ENCODE measurements at places on chromosomes 12 and 14.

DNA sequence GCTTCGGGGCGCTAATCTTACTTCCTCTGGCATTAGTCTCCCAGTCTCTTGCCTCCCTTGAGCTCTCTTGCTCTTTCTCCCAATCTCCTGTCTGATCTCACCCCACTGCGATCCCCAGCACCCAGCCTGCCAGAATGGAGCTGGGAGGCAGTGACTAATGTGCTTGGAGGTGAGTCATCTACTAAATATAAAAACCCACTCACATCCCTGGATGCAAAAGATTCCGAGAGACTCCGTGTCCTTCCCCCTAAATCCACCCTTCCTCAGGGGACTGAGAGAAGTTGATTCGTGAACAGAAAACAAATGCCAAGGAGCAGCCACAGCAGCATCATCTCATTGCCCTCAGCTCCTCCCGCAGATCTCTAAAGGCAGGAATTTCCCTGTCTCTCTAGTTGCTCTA lies 45.7 kb upstream of the KCNA5 start:
- peak; percentile 97 for DNase-seq

DNA sequence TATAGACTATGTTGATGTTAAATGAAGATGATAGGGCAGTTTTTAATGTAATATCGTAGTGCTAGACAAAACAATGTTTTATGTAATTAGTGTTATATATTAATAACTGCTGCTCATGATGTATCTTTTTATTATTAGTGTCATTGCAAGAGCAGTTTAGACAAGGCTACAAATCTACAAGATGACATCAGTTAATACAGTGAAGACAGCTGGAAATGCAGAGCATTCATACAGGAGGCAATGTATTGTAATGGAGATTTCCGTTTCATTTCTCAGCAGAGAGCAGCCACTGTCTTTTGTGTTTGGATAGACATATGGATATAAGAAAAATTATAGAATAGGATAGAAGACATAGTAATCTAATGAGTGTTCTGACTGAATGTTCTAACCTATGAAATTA lies 178.0 kb downstream of the FOXG1 start:
- DNase-seq, result no peak

GRCh38 chr12:9760120-9760519 lies 581 bp downstream of the CD69 start:
- no peak for DNase-seq

GRCh38 chr12:78146365-78146772 lies 315.7 kb downstream of the NAV3 start:
- DNase-seq, result peak; percentile 37

DNA sequence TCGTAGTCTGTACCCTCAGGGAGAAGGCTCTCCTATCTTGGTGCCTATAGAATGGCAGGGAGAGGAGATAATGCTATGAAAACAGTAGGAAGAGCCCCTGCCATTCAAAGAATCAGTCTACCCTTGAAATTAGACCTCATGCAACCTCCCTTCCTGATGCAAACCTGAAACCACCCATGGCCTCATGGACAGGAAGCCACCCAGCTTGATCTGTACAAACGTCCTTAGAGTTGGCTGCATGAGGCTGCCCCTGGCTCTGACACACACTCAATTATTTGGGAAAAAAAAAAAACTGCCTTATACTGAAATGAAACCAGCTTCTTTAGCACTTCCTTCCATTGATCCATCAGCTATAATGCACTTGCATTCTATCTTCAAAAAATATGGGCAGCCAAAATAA lies 116.6 kb upstream of the BCL2L14 start:
- no peak for DNase-seq

DNA sequence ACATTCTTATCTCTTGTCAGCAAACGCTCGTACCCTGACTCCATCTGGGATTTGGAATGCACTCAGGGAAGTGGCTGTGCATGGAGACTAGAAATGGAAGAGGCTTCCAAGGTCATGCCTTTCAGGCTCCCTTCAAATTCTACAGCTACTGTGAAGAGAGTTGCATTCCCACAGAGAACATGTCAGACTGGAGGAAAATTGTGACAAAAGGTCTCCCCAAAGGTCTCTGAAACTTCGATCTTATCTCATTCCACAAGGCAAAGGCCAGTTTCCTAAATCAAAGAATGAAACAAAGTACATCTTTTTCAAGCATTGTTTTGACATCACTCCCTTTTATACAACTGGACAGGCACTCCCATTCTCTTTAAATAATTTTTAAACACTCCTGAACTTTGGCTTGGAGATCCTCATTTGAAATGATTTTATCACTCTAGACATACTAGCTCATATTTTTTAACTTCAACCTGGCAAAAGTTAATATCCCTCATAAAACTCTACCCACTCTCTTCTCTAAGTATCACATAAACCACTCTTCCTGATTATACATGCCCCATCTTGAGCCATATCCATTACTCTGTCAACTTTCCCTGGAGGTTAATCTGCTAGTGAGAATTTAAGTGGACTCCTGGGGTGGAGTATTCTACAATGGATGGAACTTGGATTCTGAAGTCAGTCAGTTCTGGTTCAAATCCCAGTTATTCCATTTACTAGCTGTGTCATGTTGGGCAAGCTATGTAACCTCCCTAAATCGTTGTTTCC lies 218.1 kb upstream of the HMGA2 start:
- DNase-seq, result no peak

DNA sequence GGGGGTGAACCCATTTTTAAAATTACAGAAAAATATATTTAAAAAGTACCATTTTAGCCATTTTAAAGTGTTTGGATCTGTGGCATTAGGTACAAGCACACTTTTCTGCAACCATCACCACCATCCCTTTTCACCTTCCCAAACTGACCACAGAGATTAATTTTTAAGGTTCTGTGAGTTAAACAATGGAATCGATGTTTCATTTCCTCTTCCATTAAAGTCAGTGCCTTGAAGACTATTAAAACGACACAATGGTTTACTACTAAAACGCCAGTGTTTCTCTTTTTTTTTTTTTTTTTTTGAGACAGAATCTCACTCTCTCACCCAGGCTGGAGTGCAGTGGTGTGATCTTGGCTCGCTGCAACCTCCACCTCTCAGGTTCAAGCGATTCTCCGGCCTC lies 78.1 kb upstream of the GPR68 start:
- no peak for DNase-seq

DNA sequence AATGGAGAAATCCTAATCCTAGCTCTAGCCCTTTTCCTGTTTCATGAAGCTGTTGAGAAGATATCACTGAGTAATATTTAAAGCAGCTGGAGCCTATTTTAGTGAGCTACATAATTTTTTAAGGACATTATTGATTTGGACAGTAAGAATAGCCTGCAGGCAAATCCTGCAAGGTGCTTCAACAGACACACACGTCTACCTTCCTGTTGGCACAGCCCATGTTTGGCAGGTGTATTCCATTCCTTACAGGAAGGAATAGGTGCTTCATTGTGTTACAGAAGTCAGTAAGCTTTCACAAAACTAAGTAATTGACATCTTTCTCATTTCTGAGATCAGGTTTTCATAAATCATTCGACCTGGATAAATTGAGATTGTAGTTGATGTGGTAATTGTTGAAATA lies 50.6 kb downstream of the FOXA1 start:
- no peak for DNase-seq

GRCh38 chr12:43282106-43282505 lies 269.9 kb downstream of the ADAMTS20 start:
- peak; percentile 53 for DNase-seq

GRCh38 chr12:6302621-6303020 lies 7.9 kb upstream of the PLEKHG6 start:
- no peak for DNase-seq

DNA sequence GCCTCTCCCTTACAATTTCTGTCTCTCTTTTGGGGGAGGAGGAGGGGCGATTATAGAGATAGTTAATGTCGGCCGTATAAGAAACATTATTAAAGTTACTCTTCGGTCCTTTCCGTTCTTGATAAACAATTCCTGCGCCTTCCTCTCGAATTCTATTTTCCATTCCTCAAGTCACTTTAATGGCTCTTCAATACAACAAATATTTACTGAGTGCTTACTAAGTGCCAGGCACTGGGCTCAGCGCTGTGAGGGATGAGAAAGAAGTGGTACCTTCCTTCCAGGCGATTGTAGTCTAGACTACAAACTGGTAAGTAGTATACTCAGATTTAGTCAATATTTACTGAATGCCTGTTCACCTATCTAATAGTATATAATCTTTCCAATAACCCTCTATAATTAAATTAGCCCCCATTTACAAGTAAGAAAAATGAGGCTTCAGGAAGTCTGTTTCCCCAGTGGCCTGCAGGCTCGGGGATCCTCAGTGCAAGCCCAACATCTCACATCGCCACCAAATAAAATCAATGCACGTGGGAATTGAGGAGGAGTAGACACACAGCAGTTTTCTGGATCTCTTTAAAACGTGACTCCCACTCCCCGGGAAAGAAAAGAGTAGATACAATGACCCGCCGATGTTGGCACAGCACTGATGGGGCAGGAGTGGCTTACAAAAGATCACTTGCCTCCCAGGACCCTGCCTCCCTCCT lies 589 bp upstream of the ZNF219 start:
- no peak for DNase-seq

DNA sequence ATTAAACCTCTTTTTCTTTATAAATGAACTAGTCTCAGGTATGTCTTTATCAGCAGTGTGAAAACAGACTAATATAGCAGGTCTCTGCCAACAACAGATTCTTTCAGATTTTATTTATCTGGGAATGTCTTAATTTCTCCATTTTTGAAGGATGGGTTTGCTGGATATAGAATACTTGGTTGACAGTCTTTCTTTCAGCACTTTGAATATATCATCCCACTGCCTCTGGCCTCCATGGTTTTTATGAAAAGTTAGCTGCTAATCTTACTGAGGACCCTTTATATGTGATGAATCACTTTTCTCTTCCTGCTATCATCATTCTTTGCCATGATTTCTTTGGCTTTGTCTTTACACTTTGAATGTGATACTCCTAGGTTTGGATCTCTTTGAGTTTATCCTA lies 148.0 kb downstream of the ANO6 start:
- no peak for DNase-seq

GRCh38 chr12:120978296-120979219 lies at the start of gene HNF1A:
Gene HNF1A, plus strand, starts transcription at chr12:120978543. Its CDS starts 226 bp downstream, at chr12:120978769.
- DNase-seq, result no peak
